ENCODE measurements at places on chromosomes 3 and 15.

DNA sequence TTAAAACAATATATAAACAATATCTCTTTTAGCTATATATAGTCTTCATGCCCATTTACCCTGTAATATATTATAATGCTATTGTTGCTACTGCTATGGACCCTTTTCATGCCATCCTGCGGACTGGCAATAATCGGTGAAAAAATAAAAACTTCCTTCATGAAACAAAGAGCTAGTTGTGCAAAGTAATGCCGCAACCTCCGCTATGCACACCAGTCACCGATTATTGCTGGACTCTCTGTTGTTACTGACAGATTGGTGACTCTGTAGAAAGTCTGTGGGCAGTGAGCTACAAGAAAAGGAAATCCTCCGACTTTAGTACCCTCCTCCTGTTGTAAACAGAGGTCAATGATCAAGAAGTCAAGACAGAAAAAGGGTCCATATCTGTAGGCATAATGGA lies 17.9 kb upstream of the ICE2 start:
- no peak for DNase-seq

DNA sequence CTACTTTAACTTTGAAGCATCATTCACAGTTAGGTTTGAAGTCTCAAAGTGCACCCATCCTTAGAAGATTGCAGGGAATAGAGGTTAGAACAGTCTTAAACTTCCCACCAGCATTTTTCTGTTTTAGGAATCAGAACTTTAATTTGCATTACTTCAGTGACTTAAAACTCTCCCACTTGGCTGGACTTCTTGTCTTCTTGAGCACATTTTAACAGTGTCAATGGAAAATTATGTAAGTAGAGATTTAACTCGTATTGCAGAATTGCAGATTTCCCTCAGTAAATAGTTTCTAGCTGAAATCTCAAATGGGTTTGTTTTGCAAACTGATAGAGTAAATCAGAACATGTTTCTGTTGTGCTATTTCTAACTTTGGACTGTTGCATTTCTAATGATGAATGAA lies 369.6 kb downstream of the OTOL1 start:
- DNase-seq = no peak

- DNase-seq = no peak
Observed at GRCh38 chr15:47561102-47561501, 156.2 kb upstream of the SEMA6D start.

DNA sequence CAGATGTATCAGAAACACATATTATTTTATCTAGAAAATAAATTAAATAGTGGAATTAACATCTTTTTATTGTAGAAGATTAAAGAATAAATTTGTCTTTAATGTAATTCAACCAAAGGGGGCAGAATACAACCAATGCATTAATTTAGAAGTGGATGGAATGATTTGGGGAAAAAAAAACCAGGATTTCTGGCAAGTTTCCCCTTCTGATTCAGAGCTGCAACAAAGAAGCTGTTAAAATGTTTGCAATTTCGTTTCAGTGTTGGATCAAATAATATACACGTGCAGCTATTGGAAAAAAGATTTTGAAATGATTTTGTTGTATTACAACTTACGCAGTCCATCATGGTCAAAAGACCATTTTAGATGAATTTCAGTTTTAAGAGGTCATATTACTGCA lies 71.6 kb upstream of the ZNF280D start:
- DNase-seq = no peak

- DNase-seq = no peak
Observed at GRCh38 chr3:24296441-24297205, 198.0 kb downstream of the THRB start.

DNA sequence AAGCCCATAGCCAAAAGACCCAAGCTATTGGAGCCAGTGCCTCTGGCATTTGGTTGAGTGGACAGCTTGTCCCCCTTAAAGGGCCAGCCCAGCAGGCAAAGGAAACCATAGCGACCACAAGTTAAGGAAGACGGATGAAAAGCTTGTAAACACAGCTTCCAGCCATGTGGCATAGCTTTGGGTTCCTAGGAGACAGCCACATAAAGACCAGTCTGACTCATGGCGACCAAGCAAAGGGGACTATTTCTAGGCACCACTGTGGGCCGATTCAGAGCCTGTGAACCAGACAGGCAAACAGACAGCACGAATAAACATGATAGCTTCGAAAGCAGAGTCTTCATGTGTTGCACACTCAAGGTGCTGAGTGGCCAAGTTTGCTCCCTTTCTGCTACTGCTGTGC lies 30.5 kb upstream of the SRGAP3 start:
- DNase-seq = no peak
